KBM-7 (cell line): ENCODE measurements at places on chromosomes 12 and 14.
A peak's percentile ranks its signal among the peaks of the same experiment; 100 is the strongest.

- no peak for DNase-seq
Observed at GRCh38 chr12:93199831-93200236, 177.9 kb upstream of the NUDT4 start.

DNA sequence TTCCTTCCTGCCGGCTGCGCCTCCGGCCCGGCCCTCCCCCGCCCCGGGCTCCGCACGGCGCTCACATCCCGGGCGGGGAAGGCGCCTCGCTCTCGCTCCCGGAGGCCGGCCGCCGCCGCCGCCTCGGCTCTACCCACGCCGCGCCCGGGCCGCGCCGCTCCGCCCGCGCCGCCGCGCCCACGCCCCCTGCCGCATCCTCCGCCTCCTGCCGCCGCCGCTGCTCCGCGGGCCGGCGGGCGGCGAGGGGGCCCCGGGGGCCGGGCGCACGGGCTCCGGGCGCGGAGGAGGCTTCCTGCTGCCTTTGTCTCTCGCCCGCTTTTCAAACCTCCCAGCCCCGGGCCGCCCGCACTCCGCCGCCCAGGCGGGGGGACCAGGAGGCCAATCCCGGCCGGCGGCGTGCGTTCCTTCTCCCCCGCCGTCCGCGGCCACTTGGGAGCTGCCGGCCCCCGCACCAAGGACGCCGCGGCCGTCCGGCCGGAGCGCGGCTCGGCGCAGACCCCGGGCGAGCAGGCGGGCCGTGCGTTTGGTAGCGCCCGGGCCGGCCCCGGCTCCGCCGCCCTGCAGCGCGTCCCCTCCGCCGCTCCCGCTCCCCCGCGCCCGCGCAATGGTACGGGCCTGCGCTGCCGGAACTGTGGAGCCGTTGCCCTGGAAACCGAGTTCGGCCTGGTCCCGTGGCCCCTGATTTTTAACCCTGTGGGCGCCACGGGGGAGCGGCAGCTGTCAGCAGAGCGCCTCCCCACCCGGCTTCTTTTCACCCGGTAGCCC is at the start of gene FBXL14:
FBXL14 (minus strand) TSS at position 321 of the 765 bp plus-strand sequence. CDS start 515 bp downstream, outside the sequence.
- DNase-seq: peak; percentile 88

DNA sequence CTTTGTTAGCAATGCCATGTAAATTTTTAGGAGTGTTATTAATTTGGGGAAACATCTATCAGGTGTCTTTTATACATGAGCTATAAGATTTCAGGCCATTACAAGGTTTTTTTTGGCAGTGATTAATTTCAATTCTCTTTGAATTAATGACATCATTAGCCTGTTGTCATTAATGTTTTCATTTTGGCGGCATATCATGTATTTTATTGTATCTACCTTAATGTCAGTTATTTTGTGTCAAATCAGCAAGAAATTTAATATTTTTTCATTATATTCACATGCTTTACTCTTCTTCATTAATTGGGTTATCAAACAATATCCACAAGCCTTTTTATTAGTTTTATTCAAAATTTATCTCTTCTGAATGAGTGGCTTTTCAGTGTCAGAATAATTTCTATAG is 153.0 kb upstream of the CAND1 start:
- no peak for DNase-seq

- DNase-seq: no peak
Observed at GRCh38 chr14:72714871-72715214, 179.1 kb downstream of the DPF3 start.

DNA sequence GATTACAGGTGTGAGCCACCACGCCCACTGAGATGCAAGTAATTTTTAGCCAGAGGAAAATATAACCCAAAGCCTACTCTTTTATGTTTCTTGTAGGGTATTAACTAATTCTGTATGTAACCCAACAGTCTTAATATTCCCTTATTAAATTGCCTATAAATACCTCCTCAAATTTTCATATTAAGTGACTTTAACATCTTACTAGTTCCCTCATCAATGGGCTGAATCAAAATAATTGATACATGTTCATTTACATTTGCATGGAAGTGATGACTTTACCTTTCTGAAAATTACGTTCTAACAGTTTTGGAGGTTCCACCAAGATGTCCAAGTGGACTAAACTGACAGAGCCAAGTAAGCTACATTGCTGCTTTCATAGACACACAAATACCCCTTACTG is 3.1 kb downstream of the SOS2 start:
- DNase-seq: no peak

DNA sequence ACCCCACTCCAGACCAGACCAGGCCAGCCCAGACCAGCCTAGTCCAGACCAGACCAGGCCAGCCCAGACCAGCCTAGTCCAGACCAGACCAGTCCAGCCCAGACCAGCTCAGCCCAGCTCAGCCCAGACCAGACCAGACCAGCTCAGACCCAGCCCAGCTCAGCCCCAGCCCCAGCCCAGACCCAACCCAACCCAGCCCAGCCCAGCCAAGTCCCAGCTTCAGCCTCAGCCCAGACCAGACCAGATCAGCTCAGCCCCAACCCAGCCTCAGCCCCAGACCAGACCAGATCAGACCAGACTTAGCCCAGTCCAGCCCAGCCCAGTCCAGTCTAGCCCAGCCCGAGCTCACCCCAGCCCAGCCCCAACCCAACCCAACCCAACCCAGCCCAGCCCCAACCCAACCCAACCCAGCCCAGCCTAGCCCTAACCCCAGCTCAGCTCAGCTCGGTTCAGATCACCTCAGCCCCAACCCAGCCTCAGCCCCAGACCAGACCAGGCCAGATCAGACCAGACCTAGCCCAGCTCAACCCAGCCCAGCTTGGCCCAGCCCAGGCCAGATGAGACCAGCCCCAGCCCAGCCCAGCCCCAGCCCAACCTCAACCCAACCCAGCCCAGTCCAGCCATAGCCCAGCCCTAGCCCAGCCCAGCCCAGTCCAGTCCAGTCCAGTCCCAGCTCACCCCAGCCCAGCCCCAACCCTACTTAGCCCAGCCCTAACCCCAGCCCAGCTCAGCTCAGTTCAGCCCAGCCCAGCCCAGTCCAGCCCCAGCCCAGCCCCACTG is 204.7 kb downstream of the BCL11B start:
- no peak for DNase-seq

GRCh38 chr12:121288158-121288845 is 8.2 kb downstream of the CAMKK2 start:
- DNase-seq: peak; percentile 26

DNA sequence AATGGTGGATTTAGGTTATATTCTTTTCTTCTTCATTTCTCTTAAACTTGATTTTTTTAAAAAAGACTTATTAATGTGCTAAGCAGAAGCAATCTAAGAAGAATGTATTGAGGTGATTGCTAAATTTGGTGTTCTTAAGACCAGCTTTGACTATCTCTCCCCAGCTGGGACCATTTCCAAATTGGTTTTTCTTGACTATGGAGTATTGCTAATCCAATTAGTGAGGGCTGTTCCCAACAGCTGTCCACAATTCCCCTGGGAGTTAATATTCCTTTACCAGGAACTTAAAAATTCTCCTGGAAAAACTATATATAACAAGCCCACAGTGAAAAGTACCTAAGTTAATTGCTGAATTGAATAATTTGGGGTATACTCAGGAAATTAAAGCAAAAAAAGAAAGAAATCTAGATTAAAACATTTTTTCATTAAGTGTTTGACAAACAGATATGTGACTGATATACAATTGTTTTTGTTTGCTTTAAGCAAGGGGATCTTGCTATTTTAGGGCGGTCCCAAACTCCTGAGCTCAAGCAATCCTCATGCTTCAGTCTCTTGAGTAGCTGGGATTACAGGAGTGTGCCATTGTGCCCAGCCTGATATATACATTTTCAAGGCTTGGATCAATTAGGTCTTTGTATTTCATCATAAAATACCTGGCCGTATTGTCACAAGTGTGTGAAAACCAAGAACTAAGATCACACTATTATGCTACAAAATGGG is 105.0 kb downstream of the FAR2 start:
- DNase-seq: no peak

DNA sequence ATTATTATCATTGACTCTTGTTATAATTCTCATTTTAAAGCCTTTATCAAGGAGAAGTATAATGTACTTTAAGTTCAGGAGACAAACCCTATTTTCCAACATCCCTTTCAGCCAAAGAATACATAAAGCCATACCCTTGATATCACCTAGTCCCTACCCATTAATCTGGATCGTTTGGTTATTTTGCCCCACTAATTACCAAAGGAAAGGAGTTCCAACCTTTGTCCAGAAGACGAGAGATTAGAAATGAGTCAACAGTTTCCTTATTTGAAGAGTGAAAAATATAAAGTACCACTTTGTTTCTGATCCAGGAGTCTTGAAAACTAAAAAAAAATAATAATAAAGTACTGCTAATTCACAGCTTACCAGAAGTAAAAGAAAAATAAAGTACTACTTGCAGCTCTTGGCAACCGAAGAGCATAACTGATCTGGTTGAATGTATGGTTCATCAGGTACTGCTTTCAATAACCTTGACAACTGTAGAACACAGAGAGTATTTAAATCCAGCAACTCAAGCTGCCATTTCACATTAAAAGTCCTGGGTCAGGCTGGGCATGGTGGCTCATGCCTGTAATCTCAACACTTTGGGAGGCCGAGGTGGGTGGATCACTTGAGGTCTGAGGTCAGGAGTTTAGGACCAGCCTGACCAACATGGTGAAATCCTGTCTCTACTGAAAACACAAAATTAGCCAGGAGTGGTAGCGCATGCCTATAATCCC is 33.7 kb downstream of the LIMA1 start:
- DNase-seq: no peak

DNA sequence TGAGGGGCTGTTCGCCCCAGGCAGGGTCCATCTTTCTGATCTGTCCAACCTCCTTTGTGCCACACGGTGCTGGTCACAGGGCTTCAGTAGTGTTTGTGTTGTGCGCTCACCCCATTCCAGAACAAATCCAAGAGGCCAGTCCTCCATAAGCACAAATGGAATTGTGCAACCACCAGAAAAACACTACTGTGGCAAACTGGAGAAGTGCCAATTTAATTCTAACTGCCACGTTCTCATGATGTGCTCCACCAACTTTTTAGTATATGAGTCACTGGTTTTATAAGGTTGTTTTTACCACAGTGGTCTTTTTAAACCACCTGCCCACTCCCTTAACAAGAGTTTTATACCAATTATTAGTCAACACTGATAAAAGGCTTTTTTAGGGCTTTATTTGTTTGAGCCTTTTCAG is 380.2 kb downstream of the NAV3 start:
- DNase-seq: no peak

DNA sequence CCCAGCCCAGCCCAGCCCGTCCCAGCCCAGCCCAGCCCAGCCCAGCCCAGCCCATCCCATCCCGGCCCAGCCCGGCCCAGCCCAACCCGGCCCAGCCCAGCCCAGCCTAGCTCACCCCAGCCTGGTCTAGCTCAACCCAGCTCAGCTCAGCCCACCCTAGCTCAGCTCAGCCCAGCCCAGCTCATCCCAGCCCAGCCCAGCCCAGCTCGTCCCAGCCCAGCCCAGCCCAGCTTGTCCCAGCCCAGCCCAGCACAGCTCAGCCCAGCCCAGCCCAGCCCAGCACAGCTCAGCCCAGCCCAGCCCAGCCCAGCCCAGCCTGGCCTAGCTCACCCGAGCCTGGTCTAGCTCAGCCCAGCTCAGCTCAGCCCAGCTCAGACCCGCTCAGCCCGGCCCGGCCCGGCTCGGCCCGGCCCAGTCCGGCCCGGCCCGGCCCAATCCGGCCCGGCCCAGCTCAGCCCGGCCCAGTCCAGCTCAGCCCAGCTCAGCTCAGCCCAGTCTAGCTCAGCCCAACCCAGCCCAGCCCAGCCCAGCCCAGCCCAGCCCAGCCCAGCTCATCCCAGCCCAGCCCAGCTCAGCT is 184.7 kb downstream of the TMEM121 start:
- no peak for DNase-seq

DNA sequence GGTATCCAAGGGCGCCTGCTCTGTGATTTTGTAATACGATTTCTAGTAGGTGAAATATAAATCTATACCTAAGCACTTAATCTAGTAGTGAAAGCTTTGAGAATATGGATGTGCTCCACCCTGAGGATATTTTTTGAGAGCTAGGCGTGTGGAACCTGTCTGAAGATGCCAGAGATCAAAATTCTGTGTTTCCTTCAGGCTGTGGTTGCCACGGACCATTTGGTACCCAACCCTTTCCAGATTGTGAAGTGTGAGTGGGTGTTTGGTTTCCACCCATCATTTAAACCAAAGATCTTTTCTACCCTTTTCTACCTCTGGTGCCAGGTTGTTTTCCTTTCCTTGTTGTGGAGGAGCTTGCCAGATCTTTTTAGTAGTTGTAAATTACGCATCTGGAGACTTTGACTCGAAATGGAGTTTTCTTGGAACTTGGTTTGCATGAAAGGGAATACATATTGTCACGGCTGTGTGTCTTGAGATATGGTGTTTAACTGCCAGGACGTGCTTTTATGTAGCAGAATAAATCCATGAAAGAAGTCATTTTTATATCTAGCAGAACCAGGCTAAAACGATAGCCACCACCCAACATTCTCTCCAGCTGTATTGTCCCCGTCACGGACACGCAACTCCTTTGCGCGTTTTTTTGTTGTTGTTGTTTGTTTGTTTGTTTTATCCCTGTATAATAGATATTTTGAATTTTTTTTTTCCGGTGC is 2.2 kb downstream of the LRFN5 start:
- no peak for DNase-seq
